Epithelial cell of prostate (primary cell): ENCODE measurements at places on chromosomes 4 and X.

- DNase-seq, result no peak
Measured at GRCh38 chr4:3070709-3071500, 3.4 kb downstream of the HTT-AS start.

DNA sequence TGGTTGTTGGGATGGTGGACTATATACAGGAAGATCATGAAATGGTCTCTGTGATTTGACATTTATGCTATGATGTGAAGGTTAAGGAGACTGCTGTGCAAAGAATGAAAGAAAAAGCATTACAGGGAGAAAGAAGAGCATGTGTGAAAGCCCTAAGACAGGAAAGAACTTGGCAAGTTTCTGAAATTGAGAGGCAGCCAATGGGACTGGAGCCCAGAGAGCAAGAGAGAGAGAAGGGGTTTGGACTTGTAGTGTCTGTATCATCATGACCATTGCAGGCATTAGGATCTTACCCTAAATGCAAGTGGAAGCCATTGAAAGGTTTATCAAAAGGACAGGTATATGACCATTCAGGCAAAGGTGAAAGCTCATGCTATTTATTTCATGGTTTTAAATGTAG is 147.1 kb downstream of the NAA11 start:
- DNase-seq, result no peak

DNA sequence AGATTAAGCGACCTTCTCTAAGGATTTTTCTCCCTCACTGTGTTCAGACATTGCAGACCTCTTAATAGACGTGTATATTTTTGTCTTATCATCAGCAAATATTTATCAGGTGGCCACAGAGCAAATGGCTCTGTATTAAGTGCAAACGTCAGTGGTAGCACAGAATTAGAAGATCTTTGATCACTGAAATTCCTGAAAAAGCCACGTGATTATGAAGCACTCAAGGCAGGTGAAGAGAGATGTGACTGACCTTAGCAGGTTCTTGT is 105.9 kb upstream of the TBC1D9 start:
- DNase-seq, result no peak

- peak; percentile 8 for DNase-seq
Measured at GRCh38 chr4:185005219-185005819, 13.0 kb upstream of the HELT start.

- DNase-seq, result no peak
Measured at GRCh38 chr4:17557880-17558279, 19.1 kb upstream of the LAP3 start.

- DNase-seq, result no peak
Measured at GRCh38 chr4:5144384-5144783, 93.1 kb downstream of the STK32B start.

GRCh38 chr4:40333921-40334352 is 1.2 kb upstream of the CHRNA9 start:
- DNase-seq, result no peak
